NCI-H345 (cell line): ENCODE measurements at places on chromosomes 3 and 15.

GRCh38 chr3:143825513-143825912, 22.8 kb downstream of the SLC9A9 start:
- DNase-seq = no peak

- DNase-seq = no peak
These were observed 378.1 kb downstream of the LRTM1 start for GRCh38 chr3:54549607-54550220.

- no peak for DNase-seq
These were observed 327.0 kb upstream of the RORA start for GRCh38 chr15:61556037-61556648.

- no peak for DNase-seq
These were observed 1.3 kb upstream of the CBLB start for GRCh38 chr3:105869861-105870755.

DNA sequence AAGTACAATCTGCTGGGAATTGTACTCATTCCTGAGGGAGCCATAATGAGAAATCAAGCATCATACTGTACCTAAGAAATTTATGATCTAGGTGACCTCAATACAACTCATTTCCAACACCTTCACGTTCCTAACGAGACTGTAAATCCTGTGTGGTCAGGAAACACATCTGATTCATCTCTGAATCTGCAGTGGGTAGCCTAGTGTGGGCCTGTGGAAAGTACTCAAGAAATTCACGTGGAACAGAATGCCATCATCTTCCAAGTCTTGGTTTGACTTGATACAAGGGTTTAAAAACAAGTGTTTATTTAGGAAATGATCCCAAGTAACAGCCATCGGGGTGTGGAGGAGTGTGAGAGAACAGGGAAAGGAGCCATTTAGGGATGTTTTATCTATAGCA, 568.9 kb downstream of the EDEM1 start:
- DNase-seq = no peak

- DNase-seq = no peak
These were observed 44.1 kb downstream of the HCN4 start for GRCh38 chr15:73324496-73325170.

DNA sequence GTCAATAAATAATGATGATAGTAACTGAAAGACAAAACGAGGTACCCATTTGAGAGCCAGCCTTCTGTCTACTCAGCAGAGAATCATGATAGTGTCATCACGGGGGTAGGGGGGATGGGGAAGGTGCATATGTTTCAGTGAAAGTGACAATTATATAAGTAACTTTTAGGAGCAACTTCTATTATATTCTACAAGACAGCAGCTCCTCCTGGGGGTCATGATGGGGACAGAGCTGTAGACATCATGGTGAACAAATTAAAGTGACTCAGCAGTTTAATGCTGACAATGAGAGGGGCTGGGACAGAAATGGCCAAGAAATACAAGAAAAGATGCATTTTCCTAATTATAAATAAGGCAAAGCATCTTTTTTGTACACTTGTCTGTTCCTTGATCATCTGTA, 11.8 kb downstream of the CAPN3 start:
- no peak for DNase-seq

- no peak for DNase-seq
These were observed 1.4 kb downstream of the C3orf22 start for GRCh38 chr3:126557415-126557745.

- peak; percentile 89 for DNase-seq
These were observed 4.8 kb upstream of the BCL6 start for GRCh38 chr3:187750006-187750512.

DNA sequence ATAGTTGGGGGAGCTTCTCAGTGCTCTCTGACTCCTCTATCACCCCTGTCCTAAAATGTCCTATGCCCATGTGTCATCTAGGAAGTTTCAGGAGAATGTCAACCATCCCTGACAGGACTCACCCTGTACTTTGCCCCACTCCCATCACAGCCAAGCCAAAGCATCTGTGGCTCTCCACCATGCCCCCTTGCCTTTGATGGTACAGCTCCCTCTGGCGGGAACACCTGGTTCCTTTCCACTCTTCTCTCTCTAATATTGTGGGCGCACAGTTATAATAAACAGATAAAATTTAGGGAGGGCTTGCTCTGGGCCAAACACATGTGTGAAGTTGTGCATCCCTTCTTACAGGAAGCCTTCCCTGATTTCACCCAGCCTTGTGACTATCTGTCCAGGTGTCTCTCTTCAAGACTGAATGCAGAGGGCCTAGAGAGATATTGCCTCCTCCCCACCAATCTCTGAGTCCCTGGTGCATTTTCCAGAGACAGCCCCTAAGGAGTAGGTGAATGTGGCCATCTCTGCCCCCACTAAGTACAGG, 62.8 kb downstream of the ISG20 start:
- no peak for DNase-seq

DNA sequence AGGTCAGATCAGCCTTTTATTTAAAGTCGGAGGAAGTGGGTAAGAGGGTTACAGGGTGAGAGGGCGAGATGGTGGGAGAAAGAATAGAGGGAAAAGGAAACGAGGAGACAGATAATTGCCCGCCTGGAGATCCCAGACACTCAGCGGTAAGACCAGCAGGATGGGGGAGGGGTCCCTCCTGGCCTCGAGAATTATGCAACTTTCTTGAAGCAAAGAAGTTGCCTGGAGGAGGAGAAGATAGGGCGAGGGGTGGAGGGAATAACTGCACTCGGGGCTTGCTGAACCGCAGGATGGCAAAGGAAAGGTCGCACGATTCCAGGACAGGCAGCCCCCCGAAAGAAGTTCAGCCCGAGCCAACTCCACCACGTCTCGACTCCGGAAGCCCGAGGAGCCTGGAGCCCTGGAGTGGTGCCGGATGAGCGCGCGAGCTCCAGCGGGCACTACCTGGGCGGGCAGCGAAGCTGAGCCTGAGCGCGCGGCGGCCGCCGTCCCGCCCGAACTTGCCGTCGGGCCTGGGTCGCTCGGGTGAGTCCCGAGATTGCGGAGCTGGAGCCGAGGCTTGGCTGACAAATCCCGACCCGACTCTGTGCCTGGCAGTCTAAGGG, 402 bp downstream of the WWTR1 start:
- no peak for DNase-seq

- DNase-seq = peak; percentile 46
These were observed 26.8 kb upstream of the OCA2 start for GRCh38 chr15:28125673-28126651.

DNA sequence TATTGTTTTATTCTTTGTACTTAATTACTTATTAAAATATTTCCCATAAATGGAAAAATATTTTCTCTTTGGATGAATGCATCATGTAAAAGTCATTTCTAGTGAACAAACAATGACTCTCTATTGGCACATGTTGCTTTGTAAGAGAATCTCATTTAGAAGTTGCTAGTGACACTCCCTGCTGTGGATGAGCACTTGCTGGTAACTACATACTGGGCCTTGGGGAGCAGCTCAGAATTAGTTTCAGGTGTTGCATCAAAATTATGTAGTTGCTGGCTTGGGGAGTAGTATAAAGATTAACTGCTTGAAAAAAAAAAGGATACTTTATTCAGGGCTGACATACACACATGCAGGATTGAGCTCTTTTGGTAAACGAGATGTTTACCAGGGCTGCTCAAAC, 80.3 kb upstream of the KCNAB1 start:
- DNase-seq = no peak

DNA sequence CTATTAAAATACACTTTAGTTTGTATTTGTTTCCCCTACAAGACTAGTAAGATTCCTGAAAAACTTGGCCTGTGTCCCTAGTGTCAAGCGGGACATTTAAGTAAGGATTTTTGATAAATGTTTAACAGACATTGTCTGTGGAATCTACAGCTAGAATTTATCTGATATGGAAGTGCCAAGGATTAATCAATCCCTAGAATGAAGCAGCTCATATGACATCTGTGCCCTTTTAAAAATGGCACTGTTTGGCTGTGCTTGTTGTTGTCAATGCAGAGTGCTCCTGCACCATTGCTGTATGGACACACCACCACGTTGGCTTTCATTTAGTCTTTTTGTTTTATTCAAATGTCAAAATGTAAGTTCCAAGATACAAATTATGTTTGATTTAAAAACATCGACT, 14.3 kb upstream of the PDCD7 start:
- DNase-seq = no peak

DNA sequence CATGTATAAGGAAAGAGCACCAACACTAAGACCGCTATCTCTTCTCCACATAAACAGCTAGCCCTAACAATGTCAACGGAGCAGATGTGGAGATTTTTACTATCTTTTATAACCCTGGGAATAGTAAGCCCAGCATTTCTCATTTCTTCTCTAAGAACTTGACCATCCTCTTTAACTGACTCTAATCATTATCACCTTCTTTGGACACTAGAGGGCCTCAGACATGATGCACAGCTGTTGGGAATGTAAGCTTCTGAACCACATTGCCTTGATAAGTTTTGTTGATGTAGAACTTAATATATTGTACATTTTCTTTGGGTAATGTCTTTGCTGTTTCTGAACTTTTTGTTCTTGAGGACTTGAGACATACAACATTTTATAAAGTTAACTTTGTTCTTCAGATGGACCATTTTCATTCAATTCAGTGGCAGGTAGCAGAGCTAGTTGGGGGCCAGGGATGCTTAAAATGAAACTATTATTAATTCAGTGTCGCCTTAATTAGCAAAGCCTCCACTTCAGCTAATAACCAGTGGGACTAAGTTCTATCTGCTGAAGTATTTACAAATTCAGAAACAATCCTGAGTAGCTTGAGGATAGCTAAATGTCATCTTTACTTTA, 9.6 kb upstream of the TAGLN3 start:
- DNase-seq = peak; percentile 51
